ENCODE measurements at places on chromosomes 12 and 14.
A peak's percentile ranks its signal among the peaks of the same experiment; 100 is the strongest.

DNA sequence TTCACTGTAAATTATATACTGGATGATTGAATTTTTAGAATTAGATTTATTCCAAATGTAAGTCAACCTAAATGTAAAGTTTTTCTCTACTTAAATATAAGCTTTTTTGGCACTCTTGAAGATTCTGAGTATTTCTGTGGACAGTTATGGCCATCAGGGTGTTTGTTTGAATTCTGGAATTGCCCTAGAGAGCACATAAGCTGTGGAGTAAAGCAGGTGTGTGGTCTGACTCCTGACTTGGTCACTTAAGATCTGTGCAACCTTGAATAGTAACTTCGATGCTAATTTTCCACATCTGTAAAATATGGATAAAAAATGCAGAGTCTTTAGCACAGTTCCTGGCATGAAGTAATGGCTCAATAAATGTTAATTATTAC is 64.4 kb downstream of the FUT8 start:
- no peak for DNase-seq

DNA sequence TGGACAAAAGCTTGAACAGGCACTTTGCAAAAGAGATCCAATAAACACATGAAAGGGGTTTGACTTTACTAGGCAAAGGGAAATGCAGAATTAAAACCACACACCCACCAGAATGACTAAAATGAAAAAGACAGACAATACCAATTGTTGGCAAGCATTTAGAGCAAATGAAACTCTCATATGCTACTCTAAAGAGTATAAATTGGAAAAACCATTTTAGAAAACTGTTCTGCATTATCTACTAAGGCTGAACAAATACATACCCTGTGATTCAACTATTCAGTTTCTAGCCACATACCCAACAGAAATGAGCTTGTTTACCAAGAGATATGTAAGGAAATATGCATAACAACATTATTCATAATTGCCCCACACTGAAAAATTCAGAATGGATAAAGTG is 8.5 kb upstream of the IL22 start:
- DNase-seq, result no peak

DNA sequence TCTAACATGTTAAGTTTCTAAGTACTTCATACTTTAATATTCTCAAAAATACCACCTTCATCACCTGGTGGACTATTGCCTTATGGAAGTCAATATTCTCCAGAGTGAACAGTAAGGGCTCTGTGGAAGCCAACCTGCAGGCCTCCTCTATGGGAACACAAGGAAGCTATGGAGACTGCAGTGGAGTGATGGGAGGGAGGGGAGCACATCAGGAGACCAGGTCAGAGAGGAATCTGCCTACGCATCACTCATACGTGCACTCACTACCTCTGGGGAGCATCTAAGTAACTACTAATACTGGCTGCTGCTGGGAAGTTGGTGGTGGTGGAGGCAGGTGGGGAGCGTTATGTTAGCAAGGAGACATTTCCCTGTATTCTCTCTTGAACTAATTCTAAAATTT is 19.9 kb downstream of the HECTD4 start:
- no peak for DNase-seq

GRCh38 chr14:85418721-85419120 is 111.2 kb upstream of the FLRT2 start:
- no peak for DNase-seq

- no peak for DNase-seq
Measured at GRCh38 chr12:131000000-131000486, 46.3 kb downstream of the ADGRD1 start.

GRCh38 chr12:113211160-113211559 is 10.1 kb upstream of the TPCN1 start:
- DNase-seq, result no peak

DNA sequence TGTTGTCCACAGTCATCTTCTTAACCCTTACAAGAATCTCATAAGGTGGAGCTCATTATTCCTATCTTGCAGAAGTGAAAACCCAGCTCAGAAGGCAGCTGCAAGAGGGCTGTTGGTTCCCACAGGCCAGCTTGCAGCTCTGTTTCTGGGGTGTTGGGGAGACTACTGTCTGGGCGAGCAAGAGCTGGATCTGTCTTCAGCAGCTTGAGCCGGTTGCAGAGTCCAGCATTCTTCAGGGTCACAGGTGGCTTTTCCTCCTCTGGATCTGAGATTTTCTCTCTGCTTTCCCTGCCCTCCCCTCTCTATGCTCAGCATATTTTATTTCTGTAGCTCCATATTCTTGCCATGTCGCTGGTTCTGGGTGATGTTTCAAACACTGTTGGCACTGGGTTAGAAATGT is 87.4 kb downstream of the PAPOLA start:
- DNase-seq, result no peak

GRCh38 chr12:87116780-87117179 is 860.6 kb upstream of the MGAT4C start:
- DNase-seq, result no peak

DNA sequence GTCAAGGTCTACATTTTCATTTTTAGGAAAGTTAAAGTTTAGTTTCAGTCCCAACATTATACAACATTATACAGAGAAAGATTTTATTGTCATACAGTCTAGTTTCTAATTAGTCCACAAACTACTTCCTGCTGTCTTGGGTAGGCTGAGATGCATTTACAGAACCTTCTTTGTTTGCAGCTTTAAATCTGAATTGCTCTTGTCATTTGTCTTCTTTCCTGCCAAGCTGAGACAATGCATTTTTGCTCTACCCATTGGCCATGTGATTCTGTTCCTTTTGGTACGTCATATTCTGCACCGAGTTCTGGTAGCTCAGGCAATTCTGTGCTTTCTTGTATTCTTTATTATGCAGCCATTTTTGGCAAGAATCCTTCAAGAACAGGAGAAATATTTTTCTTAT is 228.5 kb downstream of the ATP23 start:
- no peak for DNase-seq

GRCh38 chr14:26928019-26928418 is 330.2 kb upstream of the NOVA1 start:
- no peak for DNase-seq

- DNase-seq, result no peak
Measured at GRCh38 chr12:113241191-113242025, 20.1 kb downstream of the TPCN1 start.

- peak; percentile 45 for DNase-seq
Measured at GRCh38 chr14:97380539-97380941, 583.4 kb downstream of the VRK1 start.

GRCh38 chr12:107091381-107091780 is 2.0 kb downstream of the CRY1 start:
- DNase-seq, result no peak

GRCh38 chr12:91333966-91334365 is 151.3 kb upstream of the DCN start:
- DNase-seq, result no peak

DNA sequence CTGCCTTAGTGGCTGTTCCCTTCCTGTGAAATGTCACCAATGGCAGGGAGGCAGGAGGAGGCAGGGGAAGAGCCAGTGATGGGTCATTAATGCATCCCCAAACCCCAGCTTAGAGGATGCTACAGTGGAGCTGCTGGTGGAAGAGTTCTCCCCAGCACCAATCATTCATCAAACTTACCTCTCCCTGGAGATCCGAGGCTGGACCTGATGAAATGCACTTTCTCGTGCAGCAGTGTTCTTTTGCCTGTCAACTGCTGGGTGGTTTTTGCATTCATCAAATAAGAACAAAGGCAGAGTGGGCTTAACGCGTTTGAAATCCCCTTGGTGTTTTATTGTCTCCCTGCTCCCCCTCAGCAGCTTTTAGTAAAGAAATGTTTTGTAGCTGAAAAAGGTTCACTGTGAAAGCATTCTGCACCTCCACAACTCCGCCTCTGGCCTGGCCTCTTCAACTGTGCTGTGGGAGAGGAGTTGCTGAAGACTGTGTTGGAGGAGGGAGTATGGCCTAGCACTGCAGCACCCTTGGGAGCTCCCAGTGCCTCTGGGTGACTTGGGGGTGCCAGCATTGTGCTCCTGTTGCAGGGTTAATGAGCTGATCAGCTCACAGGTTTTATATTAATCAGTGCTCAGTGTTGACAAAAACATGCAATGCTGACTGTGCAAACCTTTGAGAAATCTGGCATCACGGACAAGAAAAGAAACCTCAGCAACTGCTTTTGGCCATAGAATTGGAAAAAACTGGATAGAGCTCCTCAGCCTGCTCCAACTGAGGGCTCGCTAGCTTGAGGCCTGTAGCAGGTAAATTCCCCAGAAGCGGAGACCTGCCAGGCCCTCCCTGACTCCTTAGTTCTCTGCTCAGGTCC is 14.4 kb downstream of the TSPAN9 start:
- no peak for DNase-seq

DNA sequence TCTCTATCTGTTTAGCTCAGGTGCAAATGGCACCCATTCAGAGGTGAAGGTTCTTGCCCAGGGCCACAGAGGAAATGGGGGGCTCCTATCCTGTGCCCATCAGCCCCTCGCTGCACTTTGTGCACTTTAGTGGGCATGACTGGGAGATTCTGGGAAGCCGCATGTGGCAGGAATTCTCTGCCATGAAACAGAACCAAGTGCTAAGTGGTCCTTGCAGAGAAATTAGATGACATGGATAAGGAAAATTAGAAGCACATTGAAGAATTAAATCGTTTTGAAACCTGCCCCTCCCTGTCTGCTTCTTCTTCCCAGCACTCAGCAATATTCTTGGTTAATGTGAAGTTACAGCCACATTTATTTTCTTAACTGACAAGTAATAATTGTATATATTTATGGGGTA is 185.2 kb upstream of the RTL1 start:
- no peak for DNase-seq

DNA sequence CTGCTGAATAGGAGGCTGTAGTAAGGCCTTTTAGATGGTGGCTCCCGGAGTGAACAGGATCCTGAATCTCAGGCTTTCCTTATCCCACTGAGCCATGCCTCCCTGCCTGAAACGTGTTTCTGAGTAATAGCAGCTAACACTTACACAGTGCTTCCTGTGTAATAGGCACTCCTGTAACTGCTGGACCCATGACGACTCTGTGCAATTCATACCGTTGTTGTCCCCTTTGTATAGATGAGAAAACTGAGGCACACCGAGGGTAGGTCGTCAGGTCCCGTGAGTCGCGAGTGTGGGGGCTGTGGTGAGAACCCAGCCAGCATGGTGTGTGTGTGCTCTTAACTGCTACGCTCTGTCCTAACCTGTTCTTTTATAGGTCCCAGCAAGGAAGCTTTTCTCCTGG is 193.6 kb downstream of the CACNA1C start:
- no peak for DNase-seq

GRCh38 chr14:103679351-103679750 is 35.9 kb downstream of the XRCC3 start:
- peak; percentile 14 for DNase-seq

DNA sequence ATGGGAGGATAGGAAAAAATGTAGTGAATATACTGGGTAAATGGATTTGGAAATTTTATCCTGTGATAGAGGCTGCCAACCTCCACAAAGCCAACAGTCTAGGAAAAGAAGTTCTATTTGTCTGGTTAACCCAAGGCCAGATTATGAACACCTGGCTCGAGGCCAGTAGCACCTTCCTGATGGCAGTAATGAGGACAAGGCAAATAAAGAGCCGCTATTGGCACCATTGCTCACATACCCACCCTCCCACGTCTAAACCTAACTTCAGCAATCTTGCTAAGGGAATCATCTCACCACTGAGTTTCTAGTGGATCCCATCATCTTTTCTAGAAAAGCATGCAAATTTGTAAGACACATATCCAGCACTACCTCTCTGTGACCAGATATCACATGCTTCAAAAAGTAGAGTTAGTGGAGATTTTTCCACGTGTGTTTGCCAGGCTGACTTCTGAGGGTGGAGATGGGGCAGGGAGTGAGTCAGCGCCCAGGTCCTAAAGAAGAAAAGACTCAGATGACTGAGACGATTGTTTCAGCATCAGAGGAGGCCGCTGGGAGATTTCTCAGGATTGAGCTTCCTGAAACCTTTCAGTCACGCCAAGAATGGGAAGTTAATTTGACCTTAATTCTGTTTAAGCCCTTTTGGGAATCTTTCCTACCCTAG is 362.9 kb downstream of the EMP1 start:
- no peak for DNase-seq

DNA sequence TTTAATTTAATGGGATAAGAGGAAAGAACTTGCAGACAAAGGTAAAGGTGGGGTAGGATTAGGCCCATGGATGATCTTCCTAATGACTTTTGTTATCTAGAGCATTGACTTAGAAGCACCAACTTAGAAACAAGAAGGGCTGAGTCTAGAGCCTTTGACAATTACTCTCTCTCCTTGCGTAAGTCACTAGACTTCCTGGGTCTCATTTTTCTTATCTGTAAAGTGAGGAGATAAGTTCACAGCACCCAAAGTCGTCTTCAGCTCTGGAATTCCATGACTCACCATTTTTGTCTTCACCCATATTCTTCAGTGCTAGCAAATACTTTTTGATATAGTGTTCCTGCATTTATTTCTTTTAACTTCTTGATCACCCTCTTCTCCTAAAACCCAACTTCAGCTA is 75.7 kb downstream of the SSPN start:
- DNase-seq, result no peak

DNA sequence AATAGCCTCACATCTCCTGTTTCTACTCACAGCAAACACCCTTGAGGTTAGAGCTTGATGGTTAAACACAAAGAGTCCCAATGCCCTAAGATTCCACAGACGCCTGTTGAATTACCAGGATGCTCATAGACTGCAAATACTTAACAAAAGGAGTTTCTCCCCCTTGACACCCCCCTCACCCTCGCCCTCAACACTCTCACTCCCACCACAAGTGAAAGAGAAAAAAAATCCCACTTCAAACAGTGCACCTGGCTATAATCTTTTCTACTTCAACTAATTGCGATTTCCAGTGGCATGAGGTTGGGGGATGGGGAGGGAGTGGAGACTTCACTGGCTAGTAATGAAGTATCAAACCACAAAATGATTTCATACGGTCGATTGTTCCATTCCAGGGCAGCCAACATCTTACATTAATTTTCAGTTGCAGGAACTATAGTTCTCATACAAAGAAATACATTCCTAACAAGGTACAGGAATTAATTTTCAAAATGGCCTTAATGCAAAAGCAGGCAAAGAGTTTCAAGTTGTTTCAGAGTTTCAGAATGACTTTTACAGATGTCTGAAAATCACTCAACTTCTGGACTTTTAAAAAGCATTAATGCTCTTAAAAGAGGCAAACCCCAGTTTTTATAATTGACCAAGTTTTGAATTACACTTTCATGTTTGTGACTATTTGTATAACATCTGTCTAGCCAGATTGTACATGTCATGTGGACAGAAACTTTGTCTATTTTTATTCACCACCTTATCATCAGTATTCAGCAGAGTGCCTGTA is 390.7 kb downstream of the C12orf75 start:
- no peak for DNase-seq

GRCh38 chr12:70648191-70648590 is 11.0 kb upstream of the PTPRB start:
- DNase-seq, result no peak

GRCh38 chr14:44912041-44912869 is 49.5 kb downstream of the KLHL28 start:
- DNase-seq, result no peak

- no peak for DNase-seq
Measured at GRCh38 chr12:997505-997904, 6.5 kb downstream of the ERC1 start.

GRCh38 chr12:39989501-39989900 is 116.4 kb downstream of the SLC2A13 start:
- no peak for DNase-seq

GRCh38 chr14:92760524-92760805 is 12.0 kb upstream of the LGMN start:
- no peak for DNase-seq

GRCh38 chr12:122003651-122004611 is 17.8 kb upstream of the BCL7A start:
- DNase-seq, result no peak

GRCh38 chr14:104724981-104725771 is 1.1 kb downstream of the ADSS1 start:
- no peak for DNase-seq
